Naive B cell (primary cell): ENCODE measurements at places on chromosomes 4 and X. TPM values are rescaled to one million over a fixed set of nuclear protein-coding genes. Genes with fewer than 3 reads are reported as not detected.

Gene COMMD8
- 62.3 TPM for polyA plus RNA-seq

Gene KLB
- 0.13 TPM for polyA plus RNA-seq

Gene PLP1
- not detected for polyA plus RNA-seq

Gene PQBP1
- polyA plus RNA-seq, result 74.9 TPM

DNA sequence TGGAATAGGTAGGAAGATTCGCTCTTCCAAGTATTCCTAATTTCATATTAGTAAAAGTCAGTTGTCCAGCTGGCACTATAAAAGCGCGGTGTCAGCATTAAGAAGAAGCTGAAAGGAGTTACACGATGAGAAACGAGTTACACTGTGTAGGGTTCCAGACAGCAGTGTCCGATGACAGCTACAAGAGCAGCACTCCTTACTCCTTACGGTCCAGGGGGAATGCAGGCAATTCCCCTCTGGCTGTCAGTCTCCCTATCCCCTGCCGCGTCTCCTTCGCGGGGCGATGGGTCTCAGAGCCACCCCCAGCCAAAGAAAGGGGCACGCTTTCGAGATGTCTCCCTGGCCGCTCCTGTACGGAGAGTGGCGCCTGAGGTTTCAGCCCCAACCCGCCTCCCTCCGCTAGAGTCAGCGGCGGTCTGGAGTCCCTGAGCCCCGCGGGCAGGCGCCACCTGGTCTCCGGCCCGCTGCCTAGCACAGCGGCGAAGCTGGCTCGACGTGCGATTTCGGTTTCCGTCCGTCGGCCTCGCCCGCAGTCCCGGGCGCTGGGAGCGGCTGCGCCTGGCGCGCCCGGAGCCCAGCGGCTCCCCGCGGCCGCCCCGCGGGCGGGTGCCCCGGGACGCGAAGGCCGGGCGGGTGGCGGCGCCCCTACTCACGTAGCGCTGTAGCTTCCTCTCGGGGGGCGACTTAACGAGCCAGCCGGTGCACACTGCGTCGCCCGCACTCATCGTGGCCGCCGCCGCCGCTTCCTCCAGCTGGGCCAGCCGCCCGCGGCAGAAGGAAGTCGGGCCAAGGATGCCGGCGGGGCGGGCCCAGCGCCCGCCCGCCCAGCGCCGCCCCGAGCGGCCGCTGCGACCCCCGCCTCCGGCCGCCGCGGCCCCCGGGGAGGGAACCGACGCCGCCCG, at the start of gene GAB3:
Gene GAB3, minus strand, starts transcription at position 777 of the 902 bp plus-strand sequence. Its CDS starts 52 bp downstream, at position 725.
- peak within 1 kb of the TSS; percentile 88 for H3K4me3 ChIP-seq
- peak within 1 kb of the TSS; percentile 89 for H3K27ac ChIP-seq
- peaks cover 12% of the 10 kb centered on the region for H3K4me1 ChIP-seq
- H3K27me3 ChIP-seq, result no peaks in the 10 kb centered on the region
- H3K36me3 ChIP-seq, result no peaks in the 10 kb centered on the region

- no peak overlapping the region for H3K4me3 ChIP-seq
- H3K36me3 ChIP-seq, result no peaks in the 10 kb centered on the region
- H3K4me1 ChIP-seq, result no peaks in the 10 kb centered on the region
- no peak for DNase-seq
- no peaks in the 10 kb centered on the region for H3K27me3 ChIP-seq
- H3K27ac ChIP-seq, result no peak overlapping the region
Measured at GRCh38 chrX:98523026-98523425, 1639.3 kb downstream of the RPA4 start.

- H3K4me3 ChIP-seq, result no peak overlapping the region
- no peaks in the 10 kb centered on the region for H3K4me1 ChIP-seq
- DNase-seq, result no peak
- no peaks in the 10 kb centered on the region for H3K27me3 ChIP-seq
- no peaks in the 10 kb centered on the region for H3K36me3 ChIP-seq
Measured at GRCh38 chr4:57061395-57061794, 48.8 kb downstream of the IGFBP7 start.

DNA sequence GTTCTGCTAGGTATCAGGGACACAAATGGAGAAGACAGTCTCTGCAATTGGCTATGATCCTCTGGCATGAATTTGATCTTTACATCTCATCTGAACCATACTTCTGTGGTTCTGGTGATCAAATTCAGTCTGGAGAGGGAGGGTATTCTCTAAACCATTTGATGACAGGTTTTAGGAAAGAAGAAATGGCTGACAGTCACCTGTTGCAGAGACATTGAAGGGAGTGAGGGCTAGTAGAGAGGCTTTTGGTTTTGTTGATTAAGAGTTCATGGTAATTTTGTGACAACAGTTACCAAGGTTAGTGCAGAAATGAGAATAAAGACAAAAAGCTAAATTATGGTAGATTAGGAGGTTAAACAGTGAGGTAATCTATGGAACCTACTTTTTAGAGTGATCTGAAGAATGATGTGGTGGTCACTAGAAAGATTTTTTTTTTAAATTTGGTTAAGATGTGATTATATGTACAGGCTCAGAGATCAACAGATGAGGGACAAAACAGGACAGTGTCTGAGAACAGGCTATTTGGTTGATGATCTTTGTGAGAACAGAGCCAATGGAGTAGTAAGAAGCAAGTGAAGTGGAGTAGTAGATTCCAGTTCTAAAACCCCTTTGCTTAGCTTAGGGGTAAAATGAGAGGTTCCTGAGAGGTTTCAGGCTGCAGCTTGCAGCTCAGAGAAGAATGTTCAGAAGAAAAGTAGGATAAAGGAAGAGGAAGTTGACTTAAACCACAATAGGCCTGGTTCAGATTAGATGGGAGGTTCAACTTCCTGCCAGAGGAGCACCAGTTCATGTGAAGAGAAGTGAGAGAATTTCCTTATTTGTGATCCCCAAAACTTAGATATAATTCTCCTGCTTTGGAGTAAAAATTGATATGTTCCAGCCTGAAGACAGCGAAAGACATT, 34.7 kb downstream of the VSIG4 start:
- peaks cover 56% of the 10 kb centered on the region for H3K4me1 ChIP-seq
- H3K27me3 ChIP-seq, result no peaks in the 10 kb centered on the region
- peak overlapping the region; percentile 22 for H3K4me3 ChIP-seq

- no peak overlapping the region for H3K4me3 ChIP-seq
- DNase-seq, result no peak
- peaks cover 4% of the 10 kb centered on the region for H3K36me3 ChIP-seq
- peaks cover 4% of the 10 kb centered on the region for H3K27me3 ChIP-seq
- H3K27ac ChIP-seq, result no peak overlapping the region
- H3K4me1 ChIP-seq, result no peaks in the 10 kb centered on the region
Measured at GRCh38 chrX:19331831-19332230, 11.9 kb upstream of the PDHA1 start.

DNA sequence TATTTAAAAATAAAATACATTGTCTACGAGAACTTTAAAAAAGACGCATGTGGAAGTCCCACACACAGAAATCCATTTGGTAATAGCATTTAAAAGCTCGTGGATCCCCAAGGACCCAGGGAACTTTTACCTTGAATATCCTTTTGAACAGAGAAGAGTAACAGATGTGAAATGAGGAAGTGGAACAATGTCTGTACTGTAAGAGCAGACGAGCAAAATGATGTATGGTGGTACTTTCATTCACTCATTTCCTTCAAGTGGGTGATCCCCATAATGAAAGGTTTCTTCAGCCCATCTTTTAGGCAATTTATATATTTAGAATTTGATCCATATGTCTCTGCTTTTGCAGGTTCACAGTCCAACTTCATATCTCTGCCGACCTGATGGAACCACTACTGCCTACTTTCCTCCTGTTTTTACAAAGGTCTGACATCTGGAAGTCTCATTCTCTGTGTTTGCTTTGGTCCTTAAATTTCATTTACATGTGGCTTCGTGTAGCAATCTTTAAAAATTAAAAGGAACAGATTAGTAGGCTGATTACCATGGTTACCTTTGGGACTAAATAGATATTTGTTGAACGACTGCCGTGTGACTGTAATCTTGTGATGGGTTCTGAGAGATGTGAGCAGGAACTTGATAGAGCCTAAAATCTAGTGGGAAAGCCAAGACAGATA, 188.4 kb downstream of the PALLD start:
- H3K27ac ChIP-seq, result no peak overlapping the region
- DNase-seq, result no peak
- no peaks in the 10 kb centered on the region for H3K4me1 ChIP-seq
- no peak overlapping the region for H3K4me3 ChIP-seq
- H3K27me3 ChIP-seq, result peaks cover 4% of the 10 kb centered on the region

DNA sequence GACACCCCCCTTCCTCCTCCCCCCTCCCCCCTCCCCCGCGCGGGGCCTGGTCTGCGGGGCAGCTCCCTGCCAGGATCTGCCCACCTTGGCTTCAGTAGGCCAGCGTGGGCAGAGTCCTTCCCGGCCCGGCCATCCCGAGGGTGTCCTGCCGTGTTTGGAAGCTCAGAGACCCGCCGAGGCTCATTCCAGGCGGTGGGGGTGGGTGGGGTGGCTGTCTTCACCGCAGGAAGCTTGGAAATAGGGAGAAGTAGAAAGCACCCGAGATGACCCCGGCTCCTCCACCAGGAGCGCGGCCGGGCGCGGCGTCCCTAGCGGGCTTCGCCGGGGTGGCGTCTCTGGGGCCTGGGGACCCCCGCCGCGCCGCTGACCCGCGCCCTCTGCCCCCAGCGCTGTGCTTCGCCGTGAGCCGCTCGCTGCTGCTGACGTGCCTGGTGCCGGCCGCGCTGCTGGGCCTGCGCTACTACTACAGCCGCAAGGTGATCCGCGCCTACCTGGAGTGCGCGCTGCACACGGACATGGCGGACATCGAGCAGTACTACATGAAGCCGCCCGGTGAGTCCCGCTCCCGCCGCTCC, 1.6 kb downstream of the NAT8L start:
- peaks cover 20% of the 10 kb centered on the region for H3K27me3 ChIP-seq
- H3K27ac ChIP-seq, result no peak overlapping the region
- no peaks in the 10 kb centered on the region for H3K4me1 ChIP-seq
- H3K4me3 ChIP-seq, result peak overlapping the region; percentile 19
- H3K36me3 ChIP-seq, result no peaks in the 10 kb centered on the region

DNA sequence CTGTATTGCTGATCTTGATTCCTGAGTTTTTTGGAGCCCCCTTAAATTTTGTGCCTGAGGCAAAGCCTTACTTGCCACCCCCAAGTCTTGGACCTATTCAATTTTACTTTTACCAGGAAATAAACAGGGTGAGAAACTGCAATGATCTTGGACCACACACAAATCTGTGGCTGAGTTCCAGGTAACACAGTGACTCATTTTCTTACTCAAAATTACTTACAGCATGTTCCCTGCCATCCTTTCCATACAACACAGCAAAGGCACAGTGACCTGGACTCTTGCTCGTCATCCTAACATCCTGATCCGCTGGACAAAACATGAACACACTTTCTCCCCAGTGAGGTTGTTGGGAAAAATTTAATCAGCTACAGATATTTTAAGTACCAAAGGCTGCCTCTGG, 60.7 kb upstream of the S100G start:
- DNase-seq, result no peak
- no peaks in the 10 kb centered on the region for H3K27me3 ChIP-seq
- H3K4me3 ChIP-seq, result no peak overlapping the region

- H3K36me3 ChIP-seq, result no peaks in the 10 kb centered on the region
- DNase-seq, result no peak
- H3K27ac ChIP-seq, result no peak overlapping the region
- no peak overlapping the region for H3K4me3 ChIP-seq
Measured at GRCh38 chr4:53191997-53192396, 173.9 kb downstream of the SCFD2 start.

DNA sequence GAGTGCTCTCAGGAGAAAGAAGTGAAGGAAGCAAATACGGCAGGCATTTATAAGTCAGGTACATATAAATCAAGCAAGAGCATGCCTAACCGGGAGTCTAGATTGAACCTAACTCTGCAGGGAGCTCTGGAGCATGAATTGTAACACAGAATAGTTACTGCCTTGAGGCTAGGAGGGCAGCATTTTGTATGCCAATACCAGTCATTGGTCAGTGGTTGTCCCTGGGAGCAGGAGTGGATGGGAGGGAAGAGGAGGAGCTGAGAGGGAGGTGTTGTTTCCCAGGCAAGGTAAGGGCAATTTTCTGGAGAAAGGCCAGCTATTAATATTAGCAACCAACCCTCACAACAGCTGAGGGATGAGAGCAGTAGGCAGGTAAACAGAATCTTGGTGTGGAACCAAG, 224.7 kb upstream of the DCAF8L1 start:
- no peaks in the 10 kb centered on the region for H3K27me3 ChIP-seq
- no peaks in the 10 kb centered on the region for H3K4me1 ChIP-seq
- no peak overlapping the region for H3K4me3 ChIP-seq
- no peak overlapping the region for H3K27ac ChIP-seq
- no peak for DNase-seq
- H3K36me3 ChIP-seq, result no peaks in the 10 kb centered on the region

GRCh38 chr4:24547979-24548378, 36.4 kb downstream of the DHX15 start:
- no peak for DNase-seq
- H3K36me3 ChIP-seq, result peaks cover 19% of the 10 kb centered on the region
- H3K27me3 ChIP-seq, result no peaks in the 10 kb centered on the region
- H3K4me1 ChIP-seq, result peaks cover 15% of the 10 kb centered on the region

DNA sequence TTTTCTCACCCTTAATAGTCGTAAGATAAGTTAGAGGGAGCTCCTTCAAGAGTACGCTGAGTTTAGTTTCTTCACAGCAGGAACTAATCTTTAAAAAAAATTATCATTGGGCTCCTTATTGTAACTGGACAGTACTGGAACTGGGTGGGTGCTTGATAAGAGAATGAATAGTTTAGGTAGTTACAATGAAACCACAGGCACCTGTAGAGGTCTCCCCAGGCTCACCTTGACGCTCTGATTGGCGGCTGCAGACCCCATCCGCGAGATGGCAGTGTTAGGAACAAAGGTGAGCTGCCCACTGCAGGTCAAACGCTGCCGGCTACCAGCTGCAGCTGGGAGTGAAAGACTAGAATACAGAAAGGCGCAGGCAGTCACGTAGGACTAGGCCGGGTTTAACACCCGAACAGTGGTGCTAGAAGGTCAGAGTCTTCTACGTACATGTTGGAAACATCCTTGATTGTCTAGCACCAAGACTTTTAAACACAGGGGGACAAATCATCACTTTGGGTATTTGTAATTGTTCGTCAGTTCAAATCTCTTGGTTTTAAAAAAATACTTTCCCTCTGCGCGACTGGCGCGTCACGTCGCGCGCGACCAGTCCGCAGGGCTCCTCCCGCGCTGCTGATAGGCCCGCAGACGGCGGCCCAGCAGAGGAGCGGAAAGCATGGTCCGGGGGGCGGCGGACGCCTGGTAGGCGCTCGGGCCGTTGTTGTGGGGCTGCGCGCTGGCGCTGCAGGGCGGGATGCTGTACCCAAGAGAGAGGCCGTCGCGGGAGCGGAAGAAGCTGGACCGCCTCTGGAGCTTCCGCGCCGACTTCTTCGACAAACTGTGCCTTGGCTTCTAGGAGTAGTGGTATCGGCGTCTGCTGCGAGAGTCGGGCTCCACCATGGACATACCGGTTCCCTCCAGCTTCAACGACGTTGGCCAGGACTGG, 45.6 kb downstream of the SMARCA5 start:
- no peaks in the 10 kb centered on the region for H3K27me3 ChIP-seq
- no peaks in the 10 kb centered on the region for H3K36me3 ChIP-seq
- H3K4me1 ChIP-seq, result peaks cover 16% of the 10 kb centered on the region
- H3K4me3 ChIP-seq, result peak overlapping the region; percentile 95
- DNase-seq, result peak; percentile 73
